Activated CD4-positive, alpha-beta T cell treated with anti-CD3 and anti-CD28 coated beads, Interleukin-2, amount 50 U/mL, for 24 hours (primary cell): ENCODE measurements at places on chromosomes 5 and 9.

DNA sequence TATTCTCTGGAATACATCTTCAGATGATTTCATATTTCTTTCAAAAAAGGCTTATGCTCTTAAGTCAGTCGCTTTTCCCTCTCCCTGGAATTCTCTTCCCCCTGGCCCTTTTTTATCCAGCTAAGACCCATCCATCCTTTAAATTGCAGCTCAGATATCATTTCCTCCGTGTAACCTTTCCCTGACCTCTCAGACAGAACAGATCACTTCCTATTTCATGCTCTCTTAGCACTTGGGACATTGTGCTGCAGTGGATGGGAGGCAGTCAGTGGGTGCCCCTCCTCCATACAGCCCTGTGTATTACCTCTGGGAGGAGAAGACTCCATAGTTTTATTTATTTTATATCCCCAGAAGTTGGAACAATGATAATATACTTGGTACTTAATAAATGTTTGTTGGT is 423.4 kb downstream of the ISL1 start:
- DNase-seq: no peak

DNA sequence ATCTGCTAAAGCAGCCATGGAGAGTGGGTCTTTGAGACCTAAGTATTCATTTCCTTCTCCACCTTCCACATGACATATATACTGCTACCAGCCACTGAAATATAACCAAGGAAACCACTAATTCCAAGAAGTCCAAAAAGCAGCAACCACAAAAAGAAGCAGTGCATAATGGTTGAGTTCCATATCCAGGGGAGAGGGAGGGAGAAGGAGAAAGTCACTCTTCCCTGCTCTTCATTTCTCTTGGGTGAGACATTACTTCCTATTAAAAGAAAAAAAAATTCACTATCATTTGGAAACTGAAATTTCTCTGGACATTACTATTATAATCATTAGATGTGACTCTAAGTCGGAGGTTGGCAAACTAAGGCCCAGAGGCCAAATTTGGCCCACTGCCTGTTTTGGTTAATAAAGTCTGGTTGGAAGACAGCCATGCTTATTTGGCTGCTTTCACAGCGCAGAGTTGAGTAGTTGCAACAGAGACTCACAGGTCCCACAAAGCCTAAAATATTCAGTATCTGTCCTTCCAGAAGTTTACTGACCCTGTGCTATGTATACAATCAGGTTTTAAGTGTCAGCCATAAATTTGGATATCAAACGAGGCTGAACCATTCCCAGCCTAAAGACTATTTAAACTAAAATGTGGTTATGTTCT is 168.6 kb downstream of the MPDZ start:
- DNase-seq: no peak

- DNase-seq: no peak
Measured at GRCh38 chr9:90546200-90546599, 96.4 kb downstream of the DIRAS2 start.

DNA sequence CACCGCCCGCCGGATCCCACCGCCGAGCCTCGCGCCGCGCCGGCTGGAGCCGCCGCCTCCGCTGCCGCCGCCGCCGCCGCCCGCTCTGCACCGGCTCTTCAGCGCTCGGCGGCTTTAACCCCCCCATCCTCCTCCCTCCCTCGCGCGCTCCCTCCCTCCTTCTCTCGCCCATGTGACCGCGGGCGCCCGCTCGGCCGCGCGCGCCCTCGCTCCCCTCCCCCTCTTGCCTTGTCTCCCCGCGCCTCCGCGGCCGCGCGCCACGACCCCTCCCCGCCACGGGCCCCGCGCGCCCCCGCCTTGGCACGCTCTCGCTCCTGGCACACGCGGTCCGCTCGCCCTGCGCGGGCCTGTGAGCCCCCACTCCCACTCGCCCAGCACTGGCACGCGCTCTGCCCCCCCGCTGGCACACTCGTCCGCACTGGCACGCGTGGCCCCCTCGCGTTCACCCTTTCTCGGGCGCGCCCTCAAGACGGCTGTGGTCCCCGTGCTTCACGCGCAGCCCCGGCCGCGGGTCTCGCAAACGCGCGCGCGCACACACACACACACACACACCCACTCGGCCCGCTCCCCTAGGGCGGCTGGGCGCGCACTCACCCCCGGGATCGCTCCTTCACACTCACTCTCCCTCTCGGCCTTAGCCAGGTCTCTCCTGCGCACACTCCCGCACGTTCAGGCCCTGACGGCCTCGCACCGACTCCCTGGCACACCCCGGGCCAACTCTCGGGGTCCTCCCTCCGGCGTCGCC is at the start of gene CNTFR:
Gene CNTFR (minus strand): TSS at position 89 of the 745 bp plus-strand sequence. CDS start 20,743 bp downstream, outside the sequence.
- DNase-seq: no peak

DNA sequence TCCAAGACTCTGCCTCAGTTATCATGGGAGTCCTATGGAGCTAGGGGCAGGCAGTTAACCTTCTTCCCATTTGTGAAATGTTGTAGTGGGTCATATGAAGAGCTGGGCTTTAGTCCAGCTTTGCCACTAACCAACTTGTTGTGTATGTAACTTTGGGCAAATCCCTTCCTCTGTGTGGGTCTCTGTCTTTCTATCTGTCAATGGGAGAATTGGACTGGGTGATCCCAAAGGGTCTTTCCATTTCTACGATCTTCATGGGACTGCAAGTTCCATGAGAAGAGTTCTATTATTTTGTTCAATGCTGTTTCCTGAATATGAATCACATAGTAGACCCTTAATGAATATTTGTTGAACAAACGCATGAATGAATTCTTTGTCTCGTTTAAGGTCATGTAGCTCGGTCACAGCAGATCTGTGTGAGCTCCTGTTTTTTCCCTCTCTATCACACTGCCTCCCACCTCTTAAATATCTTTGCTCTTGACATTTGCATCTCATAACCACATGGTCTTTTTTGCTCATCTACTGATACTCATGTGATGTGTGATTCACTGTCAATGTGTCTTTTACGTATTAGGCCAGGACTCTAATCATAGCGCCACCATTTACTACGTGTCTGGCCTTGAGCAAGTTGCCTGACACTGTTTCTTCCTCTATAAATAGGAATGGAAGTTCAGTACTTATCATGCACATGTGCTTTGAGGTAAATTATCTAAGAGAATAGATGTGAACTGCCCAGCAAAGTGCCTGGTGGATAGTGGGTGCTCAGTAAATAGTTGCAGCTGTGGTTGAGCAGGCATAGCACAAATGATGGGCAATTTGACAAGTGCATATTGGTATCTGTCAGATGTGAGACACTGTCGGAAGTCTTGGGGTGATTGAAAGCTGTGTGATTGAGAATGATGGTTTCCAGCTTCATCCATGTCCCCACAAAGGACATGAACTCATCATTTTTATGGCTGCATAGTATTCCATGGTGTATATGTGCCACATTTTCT is 37.4 kb downstream of the PTTG1 start:
- no peak for DNase-seq

- no peak for DNase-seq
Measured at GRCh38 chr9:20988671-20989315, 42.6 kb downstream of the HACD4 start.

- no peak for DNase-seq
Measured at GRCh38 chr5:77630114-77630680, 8.3 kb downstream of the OTP start.

- no peak for DNase-seq
Measured at GRCh38 chr9:123034881-123035510, 1.5 kb downstream of the GPR21 start.

GRCh38 chr9:87465816-87466215 is 31.9 kb upstream of the DAPK1 start:
- no peak for DNase-seq

GRCh38 chr5:73691302-73692080 is 65.5 kb downstream of the ARHGEF28 start:
- no peak for DNase-seq

- no peak for DNase-seq
Measured at GRCh38 chr5:546376-546908, 22.2 kb upstream of the SLC9A3 start.

- no peak for DNase-seq
Measured at GRCh38 chr9:99465231-99465907, 243.3 kb downstream of the SEC61B start.

GRCh38 chr5:127297348-127298035 is 6.9 kb downstream of the MEGF10 start:
- DNase-seq: no peak

- DNase-seq: no peak
Measured at GRCh38 chr5:136228136-136228757, 35.3 kb upstream of the SMIM32 start.

DNA sequence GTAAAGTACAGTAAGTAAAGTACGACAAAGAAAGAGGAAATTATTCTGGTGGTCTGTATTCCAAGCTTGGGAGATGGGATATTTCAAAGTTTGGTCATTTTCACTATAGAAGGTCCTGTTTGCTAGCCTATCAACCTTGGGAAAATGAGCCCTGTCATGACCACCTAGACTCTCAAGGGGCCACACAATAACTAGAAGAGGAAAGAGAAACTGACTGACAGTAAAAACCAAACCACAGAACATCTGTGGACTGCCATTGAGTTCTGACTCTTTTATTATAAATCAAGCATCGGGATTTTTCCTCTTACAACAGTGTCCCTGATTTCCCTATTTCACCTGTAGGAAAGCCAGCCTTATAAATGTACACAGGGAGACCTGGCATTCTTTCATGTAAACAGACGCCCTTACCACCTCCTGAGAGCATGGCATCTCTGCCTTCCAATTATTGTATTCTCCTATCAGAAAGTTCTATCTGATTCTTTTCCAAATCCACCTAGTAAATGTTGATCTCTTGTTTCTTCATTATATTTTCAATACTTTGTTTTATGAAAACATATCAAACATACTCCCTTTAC is 80.0 kb downstream of the ZNF622 start:
- DNase-seq: no peak

GRCh38 chr5:109837231-109837861 is 147.6 kb downstream of the MAN2A1 start:
- no peak for DNase-seq

GRCh38 chr5:41115281-41115680 is 44.1 kb upstream of the MROH2B start:
- no peak for DNase-seq

DNA sequence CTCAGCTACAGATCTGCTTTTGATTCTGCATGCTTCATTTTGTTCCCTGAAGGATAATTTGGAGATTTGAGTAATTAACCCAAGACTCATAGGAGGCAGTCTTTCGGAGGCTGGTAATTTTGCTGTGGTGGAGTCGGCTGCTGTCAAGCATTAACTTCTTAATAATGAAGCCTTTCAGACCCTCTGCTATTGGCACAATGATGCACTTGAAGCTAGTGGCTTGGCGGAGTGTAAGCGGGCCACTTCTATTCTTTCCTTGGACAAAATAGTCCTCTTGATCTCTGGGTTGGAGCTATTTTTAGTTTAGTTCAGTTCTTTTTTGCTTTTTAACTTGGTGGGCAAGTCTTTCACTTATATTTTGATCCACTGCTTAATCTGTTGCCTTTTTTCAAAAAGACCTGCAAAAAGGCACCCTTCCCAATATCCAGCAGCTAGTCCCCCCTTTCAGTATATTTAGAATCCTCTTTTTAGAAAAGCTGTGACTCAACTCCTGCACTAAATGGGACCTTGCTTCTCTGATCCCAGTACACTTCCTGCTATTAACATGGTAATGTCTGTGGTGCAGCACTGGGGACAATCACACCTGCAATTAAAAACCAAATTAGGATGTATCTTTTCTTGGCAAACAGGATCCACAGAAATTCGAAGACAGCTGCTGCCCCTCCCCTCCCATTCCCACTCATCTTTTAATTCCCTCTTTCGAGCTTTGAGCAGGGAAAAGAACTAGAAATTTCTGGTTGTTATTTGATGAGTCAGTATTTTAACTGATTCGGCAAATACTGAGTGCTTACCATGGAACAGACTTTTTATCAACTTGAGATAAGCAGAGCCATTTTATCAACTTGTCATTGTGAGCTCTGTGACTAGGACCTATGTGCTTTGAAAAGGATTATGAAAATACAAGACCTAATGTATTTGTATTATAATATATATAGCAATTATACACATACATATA is 169.4 kb upstream of the ANKRD55 start:
- DNase-seq: no peak

DNA sequence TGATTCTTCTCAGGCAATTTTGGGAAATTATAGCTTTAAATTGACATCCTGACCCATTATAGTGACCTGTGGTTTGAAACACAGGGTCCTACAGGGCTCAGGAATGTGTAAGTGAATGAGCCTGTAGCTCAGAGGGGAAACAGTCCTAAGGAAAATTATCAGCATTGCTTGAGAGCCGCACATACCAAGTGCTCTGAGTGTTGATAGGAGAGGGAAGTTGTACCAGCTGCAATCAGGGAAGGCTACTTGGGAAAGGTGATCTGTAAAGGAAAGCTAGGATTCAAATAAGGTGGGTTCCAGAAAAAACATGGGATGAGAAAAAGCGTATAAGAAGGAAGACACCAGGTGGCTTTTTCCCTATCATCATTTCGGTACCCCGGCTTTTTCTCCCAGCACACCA is 4.4 kb upstream of the SLC25A51 start:
- DNase-seq: no peak

DNA sequence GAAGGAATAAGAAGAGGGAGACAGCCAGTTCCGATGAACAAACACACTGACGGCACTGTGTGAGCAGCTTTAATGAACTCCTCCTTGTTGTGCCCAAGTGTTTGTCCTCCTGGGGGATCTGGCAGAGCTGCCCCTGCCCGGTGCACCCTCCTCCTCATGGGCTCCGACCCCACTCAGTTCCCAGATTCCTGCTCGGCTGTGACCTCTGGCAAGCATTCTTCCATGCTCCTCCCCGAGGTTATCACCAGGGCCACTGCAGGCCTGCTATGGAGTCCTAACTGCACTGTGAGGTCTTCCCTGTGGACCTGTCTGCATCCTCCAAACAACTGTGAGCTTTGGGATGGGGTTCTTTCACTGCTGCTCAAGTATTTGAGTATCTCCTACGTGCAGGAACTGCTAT is 142.2 kb downstream of the DCP2 start:
- no peak for DNase-seq
